ENCODE measurements at places on chromosomes 11 and 22.

GRCh38 chr11:83990160-83990733 lies 704.1 kb upstream of the CCDC90B start:
- DNase-seq, result no peak

GRCh38 chr11:74004046-74004695 lies 4.7 kb downstream of the UCP3 start:
- no peak for DNase-seq

GRCh38 chr11:96863520-96863919 lies 473.7 kb downstream of the JRKL start:
- DNase-seq, result no peak

- no peak for DNase-seq
These were observed 32.6 kb upstream of the TMEM123 start for GRCh38 chr11:102485095-102485722.

DNA sequence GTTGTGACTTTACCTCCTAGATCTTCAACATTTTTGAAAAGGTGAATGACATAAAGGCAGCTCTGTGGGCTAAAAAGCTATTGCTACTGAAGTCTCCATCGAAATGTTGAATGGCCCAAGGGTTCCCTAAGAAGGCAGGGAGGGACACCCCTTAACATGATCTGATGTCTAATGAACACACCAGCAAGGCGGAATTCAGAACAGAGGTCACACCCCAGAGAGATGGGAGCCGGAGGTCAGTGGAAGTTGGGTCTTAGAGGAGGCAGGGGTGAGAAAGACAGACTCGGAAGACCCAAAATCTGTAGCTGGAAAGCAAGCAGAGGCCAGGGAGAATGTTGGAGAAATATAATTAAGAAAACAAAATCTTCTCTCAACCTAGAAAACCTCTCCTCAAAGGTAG lies 79.0 kb downstream of the TRIM29 start:
- no peak for DNase-seq

- no peak for DNase-seq
These were observed 74.4 kb upstream of the FGF3 start for GRCh38 chr11:69893631-69894030.

GRCh38 chr11:116336540-116336939 lies 436.2 kb downstream of the BUD13 start:
- DNase-seq, result no peak

- no peak for DNase-seq
These were observed 112.8 kb upstream of the CADM1 start for GRCh38 chr11:115616971-115617370.

- DNase-seq, result no peak
These were observed 1041.3 kb downstream of the OPCML start for GRCh38 chr11:132490978-132491377.

- DNase-seq, result no peak
These were observed 25.9 kb upstream of the CCDC34 start for GRCh38 chr11:27388869-27389268.

DNA sequence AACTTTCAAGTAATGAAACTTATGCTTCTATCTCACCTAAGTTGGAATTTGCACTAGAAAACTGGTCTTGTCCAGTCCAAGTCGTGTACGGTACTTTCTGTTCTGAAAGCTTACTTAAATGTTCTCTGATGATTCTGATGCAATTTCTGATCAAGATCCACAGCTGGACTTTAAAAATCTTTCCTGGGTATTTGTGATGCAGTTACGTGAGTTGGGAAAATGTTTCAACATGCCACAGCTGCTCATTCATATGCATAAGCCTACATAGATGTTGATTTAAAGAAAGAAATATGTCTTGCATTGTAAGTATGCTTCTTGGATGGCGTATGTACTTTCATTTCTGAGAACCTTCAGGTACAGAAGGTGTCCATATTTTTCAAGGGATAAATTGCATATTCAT lies 493.7 kb upstream of the CCDC90B start:
- no peak for DNase-seq

GRCh38 chr11:98561252-98561651 lies 459.5 kb upstream of the CNTN5 start:
- no peak for DNase-seq

- no peak for DNase-seq
These were observed 85.1 kb downstream of the TRIM44 start for GRCh38 chr11:35747668-35748067.

GRCh38 chr22:20390394-20390907 lies 3.5 kb upstream of the ZNF74 start:
- no peak for DNase-seq

DNA sequence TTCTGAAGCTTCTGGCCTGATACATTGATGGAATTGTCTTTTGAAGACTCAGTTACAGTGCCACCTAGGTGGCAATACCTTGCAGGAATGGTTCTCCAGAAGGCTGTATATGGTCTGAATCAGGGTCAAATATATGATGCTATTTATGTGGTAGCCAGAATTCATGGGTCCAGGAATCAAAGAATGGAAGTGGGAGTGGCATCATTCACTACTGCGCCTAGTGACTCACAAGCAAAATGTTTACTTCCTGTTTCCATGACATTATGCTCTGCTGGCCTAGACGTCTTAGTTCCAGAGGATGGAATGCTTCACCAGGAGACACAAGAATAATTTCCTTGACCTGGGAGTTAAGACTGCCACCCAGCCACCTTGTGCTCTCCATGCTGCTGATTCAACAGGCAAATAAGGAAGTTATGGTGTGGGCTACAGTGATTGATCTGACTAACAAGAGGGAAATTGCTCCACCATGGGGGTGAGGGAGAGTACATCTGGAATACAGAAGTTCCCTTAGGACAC lies 491.8 kb downstream of the ETS1 start:
- DNase-seq, result no peak

GRCh38 chr11:19320827-19321226 lies 80.1 kb upstream of the E2F8 start:
- DNase-seq, result no peak

DNA sequence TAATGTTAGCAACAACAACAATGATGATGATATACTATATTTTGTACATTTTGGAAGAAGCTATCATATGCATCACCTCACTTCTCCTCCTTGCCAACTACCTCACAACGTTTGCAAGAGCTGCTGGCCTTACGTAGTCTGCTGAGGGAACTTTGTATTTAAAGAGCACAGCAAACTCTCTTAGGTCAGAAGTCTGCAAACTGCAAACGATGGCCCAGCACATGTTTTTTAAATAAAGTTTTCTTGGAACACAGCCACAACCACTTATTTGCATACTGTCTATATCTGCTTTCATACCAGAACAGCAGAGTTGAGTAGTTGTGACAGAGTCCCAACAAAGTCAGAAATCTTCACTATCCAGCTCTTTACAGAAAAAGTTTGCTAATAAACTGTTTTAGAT lies 261.7 kb downstream of the TENM4 start:
- no peak for DNase-seq

- DNase-seq, result peak; percentile 82
These were observed 91.8 kb upstream of the CD44 start for GRCh38 chr11:35047179-35047578.

DNA sequence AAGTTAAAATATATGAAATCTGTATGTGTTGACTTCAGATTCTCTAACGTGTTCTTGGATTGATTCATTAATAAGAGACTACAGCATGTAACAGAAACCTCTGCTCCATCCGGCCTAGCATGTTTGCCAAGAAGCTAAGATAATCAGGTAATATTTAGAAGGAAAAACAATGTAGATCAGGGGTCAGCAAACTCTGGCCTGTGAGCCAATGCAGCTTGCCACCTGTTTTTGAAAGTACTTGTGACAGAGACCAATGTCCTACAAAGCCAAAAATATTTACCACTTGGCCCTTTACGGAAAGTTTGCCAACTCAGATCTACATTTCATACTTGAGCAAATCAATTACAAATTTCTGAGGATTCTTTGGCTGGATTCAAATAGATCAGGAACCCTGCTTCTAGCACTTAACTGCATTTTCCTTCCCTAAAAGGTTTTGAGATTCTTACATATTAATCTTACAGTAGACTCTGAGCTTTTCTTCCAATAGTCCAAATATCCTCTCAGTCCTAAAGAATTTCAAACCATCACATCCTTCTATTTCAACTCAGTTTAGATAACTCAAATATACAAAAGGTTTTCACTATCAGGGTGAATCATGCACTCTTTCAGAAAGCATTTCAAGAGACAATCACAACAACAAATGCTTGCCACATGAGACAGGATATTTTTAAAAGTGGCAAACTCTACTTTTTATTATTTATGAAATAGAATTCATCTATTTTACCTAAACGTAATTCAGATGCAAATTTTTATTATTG lies 29.5 kb downstream of the APOL5 start:
- no peak for DNase-seq

- peak; percentile 47 for DNase-seq
These were observed 71.9 kb upstream of the GRAMD1B start for GRCh38 chr11:123357990-123358827.

GRCh38 chr11:26620282-26621045 lies 48.4 kb upstream of the MUC15 start:
- no peak for DNase-seq

DNA sequence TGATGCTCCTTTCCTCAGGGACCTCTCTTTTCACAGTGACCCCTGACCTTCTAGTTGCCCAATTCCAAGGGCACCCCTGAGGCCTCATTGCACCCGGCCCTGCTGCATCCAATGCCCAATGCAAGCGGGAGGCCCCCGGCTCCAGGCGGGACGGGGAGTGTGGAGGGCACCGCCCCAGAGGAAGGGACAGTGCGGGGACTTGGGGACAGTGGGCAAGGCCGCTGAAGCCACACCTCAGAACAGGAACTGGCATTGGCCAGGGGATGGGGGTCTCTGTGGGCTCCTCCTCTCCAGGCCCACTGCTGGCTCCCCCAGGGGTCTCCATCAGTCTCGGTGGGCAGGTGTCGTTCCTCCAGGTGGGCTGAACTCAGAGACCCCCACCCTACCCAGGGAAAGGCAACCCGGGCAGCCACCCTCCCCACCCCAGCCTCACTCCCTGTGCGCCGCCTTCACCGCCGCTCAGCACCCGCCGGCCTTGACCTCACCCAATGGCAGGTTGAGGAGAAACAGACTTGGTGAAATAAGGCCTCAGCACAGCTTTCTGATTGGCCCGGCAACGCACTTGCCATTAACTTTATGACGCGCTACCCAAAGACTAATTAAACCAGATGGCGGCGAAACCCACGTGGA lies 1312.0 kb downstream of the BRD1 start:
- DNase-seq, result no peak

- DNase-seq, result no peak
These were observed 17.2 kb downstream of the TBC1D22A start for GRCh38 chr22:46779651-46780050.

DNA sequence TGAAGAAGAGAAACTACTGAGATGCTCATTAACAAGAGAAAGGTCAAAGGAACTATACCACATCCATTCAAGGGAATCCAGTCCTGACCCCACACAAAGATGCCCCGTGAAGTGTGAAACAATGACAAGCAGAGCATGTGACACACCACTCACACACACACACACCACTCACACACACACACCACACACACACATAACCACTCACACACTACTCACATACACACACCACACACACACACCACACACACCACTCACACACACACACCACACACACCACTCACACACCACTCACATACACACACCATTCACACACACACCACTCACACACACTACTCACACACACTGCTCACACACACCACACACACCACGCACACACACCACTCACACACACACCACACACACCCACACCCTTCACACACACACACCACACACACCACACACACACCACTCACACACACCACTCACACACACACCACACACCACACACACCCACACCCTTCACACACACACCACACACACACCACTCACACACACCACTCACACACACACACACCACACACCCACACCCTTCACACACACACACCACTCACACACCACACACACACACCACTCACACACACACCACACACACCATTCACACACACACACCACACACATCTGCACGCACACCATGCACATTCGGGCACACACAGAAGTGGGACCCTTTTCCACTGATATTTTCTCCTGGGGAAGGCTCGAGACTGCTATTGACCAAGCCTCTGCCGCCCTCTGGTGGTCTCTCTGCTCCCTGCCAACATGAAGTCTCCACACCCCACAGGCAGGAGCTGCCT lies 32.0 kb upstream of the COMT start:
- DNase-seq, result peak; percentile 77
